ENCODE measurements at places on chromosomes 5 and 9.

DNA sequence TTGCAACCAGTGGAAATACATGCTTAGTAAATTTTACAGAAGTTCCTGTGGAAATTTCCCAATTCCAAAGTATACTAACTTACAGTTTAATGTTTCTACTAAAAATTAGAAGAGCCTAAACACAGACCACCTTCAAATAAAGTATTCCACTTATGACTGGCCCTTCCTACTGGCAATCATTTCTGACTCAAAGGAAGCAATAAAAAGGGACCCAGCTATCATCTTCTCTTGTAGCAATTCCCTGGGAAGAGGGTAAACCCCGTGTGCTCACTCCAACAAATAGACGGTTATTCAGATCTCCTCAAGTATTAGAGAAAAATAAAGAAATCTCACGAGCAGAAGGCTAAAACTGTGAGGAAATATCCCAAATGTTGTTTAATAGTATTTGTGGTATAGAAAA lies 43.3 kb downstream of the GOLPH3 start:
- DNase-seq = no peak

DNA sequence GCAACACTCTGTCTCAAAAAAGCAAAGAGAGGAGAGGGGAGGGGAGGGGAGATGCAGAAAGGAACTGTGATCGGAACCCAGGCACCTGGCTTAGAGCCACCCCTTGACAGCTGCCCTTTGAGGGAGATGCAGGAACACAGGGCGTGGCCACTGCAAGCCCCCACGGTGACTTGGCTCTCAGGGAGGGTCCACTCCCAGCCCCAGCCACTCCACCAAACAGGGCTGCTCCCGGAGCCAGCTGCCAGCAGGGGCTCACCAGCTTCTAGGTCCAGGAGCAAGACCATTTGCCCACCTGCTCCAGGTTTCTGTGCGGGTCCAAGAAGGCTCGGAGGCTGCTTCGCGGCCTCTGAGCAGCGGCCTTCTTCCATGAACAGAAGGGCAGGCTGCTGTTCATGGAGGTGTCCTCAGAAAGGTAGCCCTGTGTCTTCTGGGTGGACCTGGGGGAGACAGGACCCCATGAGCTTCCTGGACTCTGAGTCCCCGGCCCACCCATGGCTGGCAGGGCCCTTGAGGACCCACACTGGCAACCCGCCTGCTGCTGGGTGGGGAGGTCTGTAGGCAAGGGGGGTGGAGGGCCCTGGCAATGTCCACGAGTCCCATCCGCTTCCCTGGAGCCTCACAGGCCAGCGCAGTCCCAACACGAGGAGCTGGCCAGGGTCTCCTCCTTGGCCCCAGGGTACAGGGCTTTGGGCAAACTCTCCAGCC lies 7.9 kb downstream of the C9orf50 start:
- DNase-seq = no peak

GRCh38 chr5:174943785-174944184 lies 219.4 kb downstream of the MSX2 start:
- no peak for DNase-seq

DNA sequence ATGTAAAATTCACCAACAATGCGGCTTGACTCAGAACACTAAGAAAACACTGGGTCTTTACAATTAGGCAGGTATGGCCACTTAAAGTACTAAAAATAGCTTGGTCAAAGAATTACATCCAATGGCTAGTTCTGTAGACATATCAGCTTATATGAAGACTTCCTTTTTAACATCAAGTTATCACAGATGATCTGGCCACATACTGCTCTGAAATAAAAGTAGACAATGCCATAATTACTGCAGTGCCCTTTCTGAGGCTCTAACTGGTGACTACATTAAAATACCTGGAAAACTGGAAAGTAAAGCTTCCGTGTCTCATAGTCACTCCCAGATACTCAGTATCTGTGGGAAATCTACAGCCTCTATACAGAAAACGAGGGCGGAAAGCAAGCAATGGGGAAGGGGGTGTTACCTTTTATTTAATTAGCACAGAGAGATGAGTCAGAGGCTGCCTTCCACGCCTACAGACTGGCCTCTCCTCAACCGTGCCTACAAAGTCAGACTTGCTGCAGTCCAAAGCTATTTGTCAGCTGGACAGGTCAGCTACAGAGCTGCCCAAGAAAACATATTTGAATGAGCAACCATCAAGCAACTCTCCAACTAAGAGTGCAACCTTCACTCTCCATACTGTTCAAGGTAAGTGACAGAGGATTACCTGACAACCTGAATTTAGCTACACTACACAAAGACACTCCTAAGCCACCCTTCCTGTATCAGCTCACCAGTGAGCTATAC lies 8.7 kb downstream of the SERINC5 start:
- DNase-seq = peak; percentile 49

DNA sequence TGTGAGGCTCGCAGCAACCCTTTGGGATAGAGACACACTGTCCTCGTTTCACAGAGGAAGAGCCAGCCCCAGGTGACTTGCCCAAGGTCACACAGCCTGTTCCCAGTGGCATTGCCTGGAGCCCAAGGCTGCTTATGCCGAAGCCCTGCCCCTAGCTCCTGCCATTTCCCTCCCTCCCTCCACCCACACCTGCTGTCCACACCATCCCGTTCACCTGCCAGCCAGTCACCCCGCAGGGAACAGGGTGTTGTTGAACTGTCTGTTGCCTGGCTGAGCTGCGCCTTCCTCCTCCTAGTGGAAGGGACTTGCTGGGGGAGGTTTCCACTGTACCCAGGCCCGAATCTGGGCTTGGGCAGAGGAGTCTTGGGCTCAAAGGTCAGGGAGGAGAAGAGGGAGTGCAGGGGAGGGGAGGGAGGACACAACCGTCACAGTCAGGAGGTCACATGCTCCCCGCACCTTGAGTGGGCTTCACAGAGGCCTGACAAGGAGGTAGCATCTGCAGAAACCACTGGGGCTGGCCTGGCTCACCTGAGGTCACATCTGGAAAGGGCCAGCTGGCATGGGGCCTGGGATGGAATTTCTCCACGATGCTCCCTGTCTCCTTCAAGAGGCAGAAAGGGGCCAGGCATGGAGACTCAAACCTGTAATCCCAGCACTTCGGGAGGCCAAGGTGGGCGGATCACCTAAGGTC lies 6.3 kb downstream of the TTC16 start:
- no peak for DNase-seq
